ENCODE measurements at places on chromosomes 1 and 21.

DNA sequence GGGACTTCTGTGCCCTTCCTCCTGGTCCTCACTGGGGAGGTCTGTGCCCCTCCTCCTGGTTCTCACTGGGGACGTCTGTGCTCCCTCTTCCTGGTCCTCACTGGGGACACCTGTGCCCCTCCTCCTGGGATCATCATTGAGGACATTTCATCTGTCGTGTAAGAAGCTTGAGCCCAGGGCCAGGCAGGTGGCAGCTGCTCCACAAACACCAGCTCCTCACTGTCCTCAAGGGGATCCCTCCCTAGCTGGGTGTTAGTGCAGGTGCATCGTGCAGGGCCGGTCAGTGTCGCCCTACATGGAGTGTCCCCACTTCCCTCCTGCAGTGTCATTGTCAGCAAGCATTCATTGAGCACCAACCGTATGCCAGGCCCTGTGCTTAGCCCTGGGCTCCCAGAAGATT lies 312.7 kb downstream of the PTPRU start:
- DNase-seq: no peak

- no peak for DNase-seq
Measured at GRCh38 chr1:46284597-46285564, 18.5 kb downstream of the LRRC41 start.

GRCh38 chr1:34013136-34013535 lies 149.3 kb downstream of the HMGB4 start:
- no peak for DNase-seq

DNA sequence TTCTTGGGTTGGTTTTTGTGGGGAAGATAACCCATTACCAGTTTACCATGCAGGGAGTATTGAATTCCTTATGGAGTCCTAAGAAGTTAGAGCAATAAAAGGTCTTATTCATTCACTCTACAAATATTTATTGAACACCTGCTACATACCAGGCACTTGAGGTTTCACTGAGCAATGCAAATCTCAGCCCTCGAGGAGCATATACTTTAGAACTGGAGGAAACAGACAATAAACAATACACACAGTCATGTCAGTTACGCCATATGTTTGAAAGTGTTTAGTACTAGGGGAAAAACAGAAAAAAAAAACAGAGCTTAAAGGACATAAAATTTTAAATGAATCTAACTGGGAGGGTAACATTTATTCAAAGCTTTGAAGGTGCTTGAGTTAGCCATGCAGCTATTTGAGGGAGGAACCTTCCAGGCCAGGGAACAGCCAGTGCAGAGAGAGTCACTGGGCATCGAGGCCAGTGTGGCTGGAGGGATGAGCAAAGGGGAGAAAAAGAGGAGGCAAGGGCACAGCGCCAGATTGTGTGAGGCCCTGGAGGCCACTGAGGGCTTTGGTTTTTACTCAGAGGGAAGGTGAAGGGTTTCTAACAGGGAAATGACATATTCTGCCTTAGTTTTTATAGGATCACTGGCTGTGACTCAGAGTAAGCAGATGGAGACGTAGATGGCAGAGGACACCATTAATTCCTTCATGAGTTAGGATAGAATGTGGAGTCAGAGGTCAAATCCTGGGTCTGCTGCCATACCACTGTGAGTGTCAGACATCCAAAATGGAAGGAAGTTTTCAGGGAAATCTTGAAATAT lies 32.7 kb downstream of the C1orf21 start:
- no peak for DNase-seq

DNA sequence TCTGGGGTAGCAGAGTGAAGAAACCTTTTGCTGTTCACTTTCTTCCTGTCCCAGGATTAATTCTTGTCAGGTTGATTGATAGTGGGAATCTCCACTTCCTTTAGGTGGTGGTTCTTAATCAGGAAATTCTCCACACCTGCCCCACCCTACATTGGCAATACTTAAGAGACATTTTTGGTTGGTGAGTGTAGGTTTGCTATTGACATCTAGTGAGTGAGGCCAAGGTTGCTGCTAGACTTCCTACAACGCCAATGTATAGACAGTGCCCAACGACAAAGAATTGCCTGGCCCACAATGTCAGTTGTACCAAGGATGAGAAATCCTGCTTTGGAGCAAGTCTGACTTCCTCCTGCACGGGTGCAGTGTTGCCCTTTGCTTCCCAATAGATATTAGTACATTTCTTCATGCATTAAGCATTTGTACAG lies 38.5 kb downstream of the MAP3K7CL start:
- DNase-seq: no peak

DNA sequence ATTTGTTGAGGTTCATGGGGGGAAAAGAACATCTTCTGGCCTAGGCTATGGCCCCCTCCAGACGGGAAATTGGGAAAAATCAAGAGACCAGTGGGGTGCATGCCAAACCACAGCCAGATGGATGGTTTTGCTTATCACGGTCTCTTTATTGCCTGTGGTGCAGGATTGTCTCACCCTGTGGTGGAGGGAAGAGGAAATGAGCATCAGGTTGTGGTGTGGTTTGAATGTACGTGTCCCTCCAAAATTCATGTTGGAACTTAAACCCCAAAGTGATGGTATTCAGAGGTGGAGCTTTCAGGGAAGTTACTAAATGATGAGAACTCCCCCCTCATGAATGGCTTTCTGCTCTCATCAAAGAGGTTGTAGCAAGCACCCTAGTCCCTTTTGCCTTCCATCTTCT lies 525.7 kb downstream of the NPHP4 start:
- DNase-seq: no peak

GRCh38 chr1:78038071-78038470 lies 7.7 kb upstream of the GIPC2 start:
- no peak for DNase-seq

GRCh38 chr1:150829751-150830150 lies 21.7 kb upstream of the CTSK start:
- DNase-seq: no peak

GRCh38 chr21:28196981-28197380 lies 795.7 kb downstream of the LTN1 start:
- DNase-seq: no peak

DNA sequence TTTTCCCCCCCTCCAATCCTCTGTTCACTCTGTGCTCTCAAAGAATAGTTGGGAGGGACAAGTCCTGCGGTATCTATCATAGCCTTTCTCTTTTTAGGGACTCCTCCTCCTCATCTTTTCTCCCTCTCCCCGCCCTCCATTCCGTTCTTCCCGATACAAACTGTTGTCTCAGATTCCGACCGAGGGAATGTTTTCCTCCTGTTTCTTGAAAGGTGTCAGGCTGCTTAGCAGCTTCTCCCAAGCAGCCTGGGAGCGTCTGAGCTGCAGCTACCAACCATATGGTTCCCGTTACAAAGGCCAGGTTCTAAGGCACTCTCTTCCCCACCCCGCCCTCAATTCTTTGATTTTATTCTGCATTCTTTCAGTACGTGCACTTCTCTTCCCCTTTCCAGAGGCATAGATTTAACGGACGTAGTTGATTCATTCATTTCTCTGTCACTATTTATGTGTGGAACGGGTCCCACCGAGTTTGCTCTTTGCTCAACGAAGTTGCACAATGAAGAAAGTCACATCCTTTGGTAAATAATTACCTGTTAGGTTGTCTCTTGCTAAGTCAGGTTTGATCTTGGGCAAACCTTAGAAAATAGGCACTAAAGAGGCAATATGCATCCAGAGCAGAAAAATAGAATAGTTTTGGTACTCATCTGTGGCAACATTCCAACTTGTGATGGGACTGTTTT lies 2.8 kb downstream of the ADGRL2 start:
- DNase-seq: no peak

Measured in Peyer's patch (tissue), 4 donors.